ENCODE measurements at places on chromosomes 4 and X.

GRCh38 chr4:173801876-173802661 is 272.0 kb upstream of the HAND2 start:
- no peak for DNase-seq

DNA sequence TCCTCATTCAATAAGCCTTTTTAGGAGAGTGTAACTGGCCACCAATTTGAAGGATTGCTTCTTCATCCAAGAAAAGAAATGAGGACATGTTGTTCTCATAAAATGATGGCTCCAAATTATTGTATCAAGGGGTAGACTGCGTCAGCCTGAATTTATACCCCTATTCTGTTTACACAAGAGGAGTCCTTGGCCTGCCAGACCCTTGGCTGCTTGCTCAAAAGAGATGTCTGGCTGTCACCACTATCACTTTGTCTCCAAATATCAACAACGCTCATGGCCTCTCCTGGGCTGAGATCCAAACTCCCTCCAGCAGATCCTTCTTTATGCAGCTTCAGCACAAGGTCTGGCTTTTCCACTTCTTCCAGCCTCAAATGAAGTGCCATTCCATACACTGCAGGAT is 127.9 kb downstream of the OR13H1 start:
- DNase-seq = no peak

GRCh38 chr4:1361431-1361830 is 14.4 kb downstream of the UVSSA start:
- no peak for DNase-seq

DNA sequence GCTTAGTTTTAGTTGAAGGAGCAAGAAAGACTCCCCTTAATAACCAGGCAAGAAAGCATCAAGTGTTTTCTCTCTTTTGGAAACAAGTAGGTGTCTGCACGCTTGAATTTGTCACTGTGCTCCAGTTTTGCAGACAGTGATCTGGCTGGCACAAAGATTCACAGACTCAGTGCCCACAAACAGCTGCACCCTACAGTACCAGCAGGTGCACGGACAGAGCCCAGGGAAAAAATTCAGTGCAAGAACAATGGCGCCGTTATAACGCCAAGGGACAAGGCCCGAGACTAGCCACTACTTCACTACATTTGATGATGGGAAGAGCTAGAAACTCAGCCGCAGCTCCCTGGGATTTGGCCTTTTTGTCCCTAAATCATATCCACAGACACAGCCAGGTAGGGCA is 56.0 kb downstream of the ZNF827 start:
- no peak for DNase-seq

- no peak for DNase-seq
Observed at GRCh38 chrX:134650701-134651100, 7.6 kb downstream of the PLAC1 start.

GRCh38 chr4:126172126-126172525 is 857.4 kb downstream of the FAT4 start:
- no peak for DNase-seq

DNA sequence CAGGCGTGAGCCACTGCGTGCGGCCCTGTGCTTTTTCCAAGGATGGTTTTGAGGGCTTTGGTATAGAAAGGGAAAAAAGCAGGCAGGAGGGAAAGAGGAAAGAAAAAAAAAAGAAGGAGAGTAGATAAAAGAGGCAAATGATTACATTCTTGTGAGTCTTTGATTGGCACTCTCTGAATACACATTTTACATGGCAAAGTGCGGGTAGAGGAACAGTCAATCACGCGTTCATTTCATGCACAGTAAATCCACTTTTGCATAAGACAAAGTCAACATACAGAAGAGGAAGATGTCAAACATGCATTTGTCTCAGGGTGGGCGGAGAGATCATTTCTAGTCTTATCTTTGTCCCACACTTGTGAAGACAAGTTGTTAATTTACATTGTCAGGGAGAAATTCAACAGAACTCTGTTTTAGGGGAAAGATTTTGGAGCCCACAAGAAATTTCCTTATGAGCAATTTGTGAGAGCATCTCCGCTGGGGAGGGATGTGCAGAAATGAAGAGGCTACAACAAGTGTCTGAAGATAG is 183.2 kb downstream of the DHRSX start:
- DNase-seq = no peak

DNA sequence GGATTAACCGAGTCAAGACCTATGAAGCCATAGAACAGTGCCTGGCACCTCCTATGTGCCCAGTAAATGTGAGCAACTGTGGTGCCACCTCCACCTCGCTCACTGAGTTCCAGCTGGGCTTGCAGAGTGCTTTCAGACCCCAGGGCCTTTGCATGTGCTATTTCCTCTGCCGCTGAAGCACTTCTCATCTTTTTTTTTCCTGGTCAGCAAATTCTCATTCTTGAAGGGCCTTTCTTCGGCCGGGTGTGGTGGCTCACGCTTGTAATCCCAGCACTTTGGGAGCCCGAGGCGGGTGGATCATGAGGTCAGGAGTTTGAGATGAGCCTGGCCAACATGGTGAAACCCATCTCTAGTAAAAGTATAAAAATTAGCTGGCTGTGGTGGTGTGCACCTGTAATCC is 76.5 kb downstream of the MSX1 start:
- no peak for DNase-seq

DNA sequence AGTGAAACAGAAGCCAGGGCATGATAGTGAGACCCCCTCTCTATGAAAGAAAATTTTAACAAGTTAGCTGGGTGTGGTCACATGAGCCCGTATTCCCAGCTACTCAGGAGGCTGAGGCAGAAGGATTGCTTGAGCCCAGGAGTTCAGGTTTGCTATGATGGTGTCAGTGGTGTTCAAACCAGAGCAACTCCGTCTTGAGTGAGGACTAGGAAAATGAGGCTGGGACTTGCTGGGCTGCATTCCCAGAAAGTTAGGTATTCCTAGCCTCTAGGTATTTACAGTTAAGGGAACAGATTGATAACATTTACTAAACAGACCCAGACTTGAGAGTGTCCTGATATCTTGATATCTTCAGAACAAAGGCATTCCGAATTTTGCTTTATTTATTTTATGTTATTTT is 37.0 kb upstream of the NOCT start:
- DNase-seq = no peak

DNA sequence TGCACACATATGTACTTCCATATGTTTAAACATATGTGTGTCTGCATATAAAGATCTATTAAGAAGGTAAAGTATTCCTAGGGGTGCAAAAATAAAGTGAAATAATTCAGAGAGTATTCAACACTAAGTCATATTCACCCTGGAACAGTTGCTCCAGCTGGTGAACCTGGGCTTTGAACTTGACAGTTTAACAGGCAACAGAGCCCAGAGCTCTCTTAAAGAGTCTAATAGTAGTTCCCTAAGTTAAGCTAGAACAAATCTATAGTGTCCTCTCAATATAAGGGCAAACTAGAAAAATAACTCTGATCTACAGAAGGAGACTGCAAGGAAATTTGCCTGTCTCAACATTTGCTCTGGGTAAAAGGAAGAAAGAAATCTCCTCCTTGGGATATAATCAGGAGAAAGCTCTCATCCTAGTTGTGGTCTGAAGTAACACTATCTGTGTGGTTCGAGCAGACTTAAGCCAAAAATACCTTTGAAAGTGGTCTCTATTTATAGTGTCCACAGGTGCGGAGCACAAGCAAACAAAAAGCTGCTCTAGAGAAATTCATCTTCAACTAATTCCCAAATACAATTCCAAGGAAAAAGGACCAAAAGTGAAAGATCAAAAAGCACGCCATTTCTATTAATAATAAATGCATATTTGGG is 29.9 kb downstream of the VEGFC start:
- no peak for DNase-seq

GRCh38 chrX:78555401-78555980 is 103.6 kb downstream of the RTL3 start:
- peak; percentile 41 for DNase-seq

All from CD4-positive, alpha-beta T cell treated with Interleukin-1 beta for 1 hour (primary cell).